ENCODE measurements at places on chromosomes 1 and 21.

GRCh38 chr21:33780631-33781030 lies 135.0 kb downstream of the ATP5PO start:
- no peak for DNase-seq

DNA sequence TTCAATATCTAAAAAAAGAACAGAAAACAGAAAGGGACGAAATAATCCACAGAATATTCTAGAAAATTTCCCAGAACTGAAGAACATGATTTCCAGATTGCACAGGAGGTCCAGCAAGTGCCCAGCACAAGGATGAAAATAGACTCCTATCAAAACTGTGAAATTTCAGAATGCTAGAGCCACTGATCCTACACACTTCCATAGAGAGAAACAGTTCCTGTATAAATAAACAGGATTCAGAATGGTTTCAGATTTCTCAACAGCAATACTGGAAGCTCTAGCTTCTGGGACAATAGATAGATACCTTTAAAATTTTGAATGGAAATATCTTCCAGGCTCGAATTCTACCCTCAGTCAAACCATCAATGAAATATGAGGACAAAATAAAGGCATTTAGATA lies 4.6 kb downstream of the TARBP1 start:
- DNase-seq, result no peak

GRCh38 chr1:56578138-56578962 lies 1.0 kb downstream of the PLPP3 start:
- DNase-seq, result peak; percentile 66

DNA sequence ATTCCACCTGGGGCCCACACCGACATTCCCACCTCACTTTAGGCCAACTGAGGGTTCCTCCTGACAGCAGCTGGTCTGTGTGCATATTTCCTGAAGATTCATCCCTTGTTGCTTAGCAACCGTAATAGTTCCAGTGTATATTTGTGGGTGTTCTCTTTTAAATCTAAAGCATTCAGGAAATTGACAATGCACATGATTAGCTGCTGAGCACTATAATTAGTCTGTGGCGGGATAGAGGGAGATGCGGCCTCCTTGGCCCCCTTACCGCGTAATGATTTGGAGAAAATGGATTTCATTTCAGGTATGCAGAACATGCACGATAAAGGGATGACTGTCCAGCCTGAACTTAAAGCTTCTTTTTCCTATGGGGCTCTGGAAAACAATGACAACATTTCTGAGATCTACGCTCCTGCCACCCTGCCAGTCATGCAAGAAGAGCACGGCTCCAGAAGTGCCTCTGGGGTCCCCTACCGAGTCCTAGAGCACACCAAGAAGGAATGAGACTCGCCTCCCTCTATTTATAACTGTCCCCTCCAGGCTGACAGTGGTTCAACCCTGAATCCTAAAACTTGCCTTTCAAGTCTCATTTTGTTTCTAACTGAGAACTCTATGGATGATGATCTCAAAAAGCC lies 33.8 kb upstream of the RCAN3 start:
- DNase-seq, result no peak

DNA sequence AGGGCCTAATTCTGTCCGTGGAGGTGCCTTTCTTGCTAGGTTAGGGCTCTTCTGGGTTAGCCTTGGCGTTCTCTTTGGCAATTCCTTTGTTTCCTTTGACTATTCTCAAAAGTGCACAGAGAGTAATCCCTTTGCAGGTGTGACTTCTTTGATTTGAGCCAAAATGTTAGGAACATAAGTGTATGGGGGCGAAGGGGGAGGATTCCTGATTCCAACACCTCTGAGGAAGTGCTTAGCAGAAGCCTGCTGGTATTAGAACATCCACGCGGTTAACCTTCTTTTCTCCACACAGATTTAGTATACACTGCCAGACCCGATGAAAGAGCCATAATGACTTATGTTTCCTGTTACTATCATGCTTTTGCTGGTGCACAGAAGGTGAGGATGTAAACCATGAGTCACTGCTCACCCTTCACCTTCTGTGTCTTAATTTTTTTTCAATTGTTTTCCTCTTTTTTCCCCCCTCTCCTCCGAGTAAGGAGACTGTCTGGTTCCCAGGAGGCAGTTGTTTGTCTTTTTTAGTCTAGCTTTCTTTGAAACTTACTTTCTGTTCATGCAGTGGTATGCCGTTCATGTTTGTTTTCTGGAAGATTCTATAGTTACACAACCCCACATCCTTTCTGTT lies 48.0 kb downstream of the ACTN2 start:
- no peak for DNase-seq

GRCh38 chr1:10146391-10146790 lies 64.0 kb upstream of the KIF1B start:
- DNase-seq, result no peak

GRCh38 chr1:22057861-22058260 lies 5.4 kb downstream of the CDC42 start:
- DNase-seq, result no peak

- DNase-seq, result no peak
Observed at GRCh38 chr1:151934048-151934493, 24.8 kb upstream of the THEM4 start.

All from left ventricle myocardium superior (tissue), 1 donor.